H4 (cell line): ENCODE measurements at places on chromosomes 11 and 22. TPM values are rescaled to one million over a fixed set of nuclear protein-coding genes. Genes with fewer than 3 reads are reported as not detected.

DNA sequence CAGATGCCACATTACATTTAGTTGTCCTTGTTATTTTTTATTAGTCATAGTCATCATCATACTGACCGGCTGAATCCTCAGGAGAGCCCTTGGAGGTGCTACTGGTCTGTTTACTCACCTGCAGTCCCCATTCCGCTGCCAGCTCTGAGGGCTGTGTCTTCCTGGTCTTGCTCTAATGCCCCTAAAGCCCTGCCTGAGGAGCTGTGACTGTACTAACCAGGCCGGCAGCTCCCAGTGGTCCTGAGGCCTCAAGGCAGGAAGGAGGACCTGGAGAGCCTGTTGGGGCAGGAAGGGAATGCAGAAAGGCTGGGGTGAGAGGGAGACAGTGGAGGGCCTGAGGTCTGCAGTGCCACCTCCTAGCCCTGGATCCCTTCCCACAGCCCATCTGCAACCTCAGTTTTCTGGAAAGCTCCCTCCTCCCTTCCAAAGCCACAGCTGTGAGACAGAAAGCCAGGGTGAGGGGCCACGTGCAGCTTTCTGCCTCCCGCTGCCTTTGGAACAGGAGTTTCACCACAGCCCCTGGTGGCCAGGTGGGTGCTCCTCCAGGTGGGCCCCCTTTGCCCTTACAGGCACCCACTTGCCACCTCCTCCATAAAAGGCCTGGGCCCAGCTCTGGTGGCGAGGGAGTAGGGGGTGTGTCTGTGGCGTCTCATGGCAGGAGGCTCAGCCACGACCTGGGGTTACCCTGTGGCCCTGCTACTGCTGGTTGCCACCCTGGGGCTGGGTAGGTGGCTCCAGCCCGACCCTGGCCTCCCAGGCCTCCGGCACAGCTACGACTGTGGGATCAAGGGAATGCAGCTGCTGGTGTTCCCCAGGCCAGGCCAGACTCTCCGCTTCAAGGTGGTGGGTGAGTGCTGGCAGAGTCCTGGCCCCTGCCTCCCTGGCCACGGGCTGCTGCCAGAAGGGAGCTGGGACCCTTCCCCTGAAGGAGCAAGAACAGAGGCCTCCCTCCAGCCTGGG, at the start of gene ZP1:
ZP1 (plus strand) TSS at position 632 of the 960 bp plus-strand sequence; CDS start at position 652, 20 bp downstream.
- DNase-seq: no peak

DNA sequence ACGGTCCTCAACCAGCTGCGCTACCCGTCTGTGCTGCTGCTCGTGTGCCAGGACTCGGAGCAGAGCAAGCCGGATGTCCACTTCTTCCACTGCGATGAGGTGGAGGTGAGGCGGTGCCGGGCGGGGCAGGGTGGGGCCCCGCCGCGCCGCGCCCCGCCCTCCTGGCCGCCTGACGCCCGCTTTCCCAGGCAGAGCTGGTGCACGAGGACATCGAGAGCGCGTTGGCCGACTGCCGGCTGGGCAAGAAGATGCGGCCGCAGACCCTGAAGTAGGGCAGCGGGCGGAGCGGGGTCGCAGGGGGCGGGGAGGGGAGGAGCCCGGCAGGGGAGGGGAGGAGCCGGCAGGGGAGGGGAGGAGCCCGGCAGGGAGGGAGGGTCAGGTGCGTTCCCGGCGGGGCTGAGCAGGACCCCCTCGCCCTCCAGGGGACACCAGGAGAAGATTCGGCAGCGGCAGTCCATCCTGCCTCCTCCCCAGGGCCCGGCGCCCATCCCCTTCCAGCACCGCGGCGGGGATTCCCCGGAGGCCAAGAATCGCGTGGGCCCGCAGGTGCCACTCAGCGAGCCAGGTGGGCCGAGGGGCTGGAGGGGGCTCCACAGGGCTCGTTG, 14.7 kb downstream of the EPS8L2 start:
- DNase-seq: peak; percentile 48

- no peak for DNase-seq
Measured at GRCh38 chr11:133977067-133977677, 20.4 kb upstream of the IGSF9B start.

DNA sequence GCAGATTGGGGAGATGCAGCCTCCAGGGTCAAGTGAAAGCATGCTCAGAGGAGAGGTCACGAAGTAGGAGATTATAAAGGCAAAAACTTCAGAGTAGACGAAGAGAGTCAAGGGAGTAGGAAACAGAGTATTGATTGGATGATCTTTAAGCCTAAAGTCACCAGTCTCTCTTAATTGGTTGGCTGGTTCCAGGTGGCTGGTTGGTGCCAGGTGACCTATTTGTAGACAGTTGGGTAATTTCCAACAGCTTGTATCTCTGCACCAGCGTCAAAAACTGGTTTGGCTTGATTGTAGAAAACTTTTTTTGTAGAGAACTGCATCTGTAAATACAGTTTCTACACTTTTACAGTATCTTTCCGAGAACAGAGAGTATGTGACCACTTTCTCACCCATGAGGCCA, 75.7 kb upstream of the CCDC90B start:
- no peak for DNase-seq

- no peak for DNase-seq
Measured at GRCh38 chr11:121067026-121067425, 34.0 kb upstream of the TECTA start.

The RIMBP3C gene
- total RNA-seq: 0.27 and 0.31 TPM in 2 replicates

GRCh38 chr11:14614091-14614622, 29.4 kb upstream of the PDE3B start:
- DNase-seq: no peak

GRCh38 chr11:44651535-44652155, 75.1 kb upstream of the TSPAN18 start:
- no peak for DNase-seq

The CD44 gene
- total RNA-seq: 211 and 238 TPM in 2 replicates

DNA sequence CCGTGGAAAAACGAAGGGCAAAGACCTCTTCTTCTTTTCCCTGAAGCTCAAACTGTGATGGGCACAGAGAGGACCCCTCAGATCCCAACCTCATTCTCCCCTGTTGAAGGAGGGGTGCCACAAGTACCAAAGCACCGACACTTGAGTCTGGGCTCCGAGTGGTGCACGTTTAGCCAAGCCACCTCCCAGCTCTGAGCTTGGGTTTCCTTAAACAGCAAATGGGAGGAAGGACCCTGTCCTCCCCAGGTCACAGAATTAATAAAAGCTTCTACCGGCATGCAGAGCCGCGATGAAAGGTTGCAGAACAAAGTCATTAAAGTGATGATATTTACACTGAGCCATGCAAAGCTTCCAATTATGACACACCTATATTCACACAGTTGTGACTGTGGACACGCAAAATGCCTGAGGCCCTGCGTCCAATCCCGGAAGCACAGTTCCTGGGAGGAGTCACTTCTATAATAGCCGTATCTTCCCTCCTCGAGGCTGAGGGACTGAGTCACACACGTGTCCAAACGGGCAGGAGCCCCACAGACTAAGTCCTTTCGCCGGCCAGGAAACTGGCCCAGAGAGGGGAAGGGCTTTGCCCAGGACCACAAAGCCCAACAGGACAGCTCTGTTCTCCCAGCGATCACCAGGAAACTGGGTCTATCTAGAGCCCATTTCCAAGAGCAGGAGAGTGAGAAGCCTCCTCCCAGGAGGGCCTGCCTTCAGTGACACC, 922 bp upstream of the CSNK1E start:
- DNase-seq: peak; percentile 92

The OR52I1 gene
- total RNA-seq: not detected in 2 replicates
